ENCODE measurements at places on chromosomes 5 and 9.

GRCh38 chr5:35816881-35817521, 39.7 kb upstream of the IL7R start:
- DNase-seq: no peak

DNA sequence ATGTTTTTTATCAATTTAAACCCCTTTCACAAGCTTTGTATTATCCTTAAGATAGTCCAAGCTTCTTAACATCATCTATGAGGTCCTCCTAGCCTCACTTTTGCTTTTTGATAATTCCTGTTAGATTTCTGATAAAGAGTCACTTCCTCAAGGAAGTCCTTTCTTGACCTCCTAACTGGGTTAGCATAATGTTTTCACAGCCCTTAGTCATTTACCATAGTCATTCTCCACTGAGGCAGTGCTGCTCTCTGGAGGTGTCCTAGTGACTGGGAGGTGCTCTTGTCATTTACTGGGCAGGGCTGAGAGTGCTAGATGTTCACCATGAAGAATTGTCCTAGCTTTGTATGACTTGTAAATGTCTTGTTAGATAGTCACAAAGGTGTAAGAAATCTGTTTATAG, 26.4 kb downstream of the TNPO1 start:
- DNase-seq: no peak

- DNase-seq: no peak
Measured at GRCh38 chr9:89562186-89562814, 42.5 kb upstream of the GADD45G start.

GRCh38 chr5:2111569-2112105, 228.9 kb upstream of the IRX4 start:
- DNase-seq: no peak

DNA sequence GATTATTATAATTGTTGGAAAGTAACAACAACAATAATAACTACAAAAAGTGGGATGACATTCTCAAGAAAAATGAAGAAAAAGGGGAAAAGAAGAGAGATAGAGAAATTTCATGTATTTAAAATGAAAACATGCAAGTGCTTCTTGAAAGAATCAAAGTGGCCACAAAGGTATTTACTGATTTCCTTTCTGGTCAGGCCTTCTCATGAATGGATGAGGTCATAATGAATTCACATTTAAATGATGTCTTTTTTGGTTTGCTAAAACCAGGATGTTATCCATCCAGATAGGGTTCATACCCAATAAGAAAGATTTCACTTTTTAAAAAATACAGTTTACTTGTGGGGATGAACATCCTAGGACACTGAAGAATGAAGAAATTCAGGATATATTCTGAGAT, 446.4 kb upstream of the PTGER4 start:
- DNase-seq: no peak

DNA sequence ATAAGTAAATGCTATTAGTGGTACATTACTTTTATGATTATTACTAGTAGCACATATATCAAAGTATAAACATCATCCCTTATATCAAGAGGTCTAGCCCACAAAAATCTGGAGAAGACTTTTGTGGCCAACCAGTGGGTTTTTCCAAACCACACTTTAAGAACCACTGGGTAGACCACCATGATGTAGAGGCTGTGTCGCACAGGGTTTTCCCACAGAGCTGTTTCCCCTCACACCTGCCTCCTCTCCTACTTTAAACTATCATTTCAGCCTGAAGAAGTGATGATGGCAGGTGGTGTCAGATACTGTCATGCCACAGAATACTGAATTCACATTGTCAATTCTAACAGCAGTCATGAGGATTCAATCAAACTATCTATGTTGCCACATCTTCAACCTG, 109.2 kb downstream of the FBXW11 start:
- no peak for DNase-seq

DNA sequence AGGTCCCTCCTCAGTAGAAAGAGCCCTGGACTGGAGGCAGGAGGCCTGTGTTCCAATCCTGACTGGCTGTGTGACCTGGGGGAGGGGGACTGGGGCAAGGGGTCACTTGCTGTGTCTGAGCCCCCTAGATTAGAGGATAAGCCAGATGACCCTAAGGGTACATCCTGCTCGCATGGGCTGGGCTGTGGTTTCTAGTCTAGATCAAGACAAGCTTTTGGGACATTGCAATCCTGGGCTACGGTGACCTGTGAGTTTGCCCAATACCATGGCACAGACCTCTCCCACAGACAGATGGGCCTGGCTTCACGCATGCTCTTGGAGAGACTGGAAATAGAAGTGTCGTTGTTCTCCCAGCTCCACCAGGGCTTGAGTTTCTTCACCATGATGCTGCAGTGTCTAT, 27.0 kb downstream of the NDUFA8 start:
- DNase-seq: no peak

DNA sequence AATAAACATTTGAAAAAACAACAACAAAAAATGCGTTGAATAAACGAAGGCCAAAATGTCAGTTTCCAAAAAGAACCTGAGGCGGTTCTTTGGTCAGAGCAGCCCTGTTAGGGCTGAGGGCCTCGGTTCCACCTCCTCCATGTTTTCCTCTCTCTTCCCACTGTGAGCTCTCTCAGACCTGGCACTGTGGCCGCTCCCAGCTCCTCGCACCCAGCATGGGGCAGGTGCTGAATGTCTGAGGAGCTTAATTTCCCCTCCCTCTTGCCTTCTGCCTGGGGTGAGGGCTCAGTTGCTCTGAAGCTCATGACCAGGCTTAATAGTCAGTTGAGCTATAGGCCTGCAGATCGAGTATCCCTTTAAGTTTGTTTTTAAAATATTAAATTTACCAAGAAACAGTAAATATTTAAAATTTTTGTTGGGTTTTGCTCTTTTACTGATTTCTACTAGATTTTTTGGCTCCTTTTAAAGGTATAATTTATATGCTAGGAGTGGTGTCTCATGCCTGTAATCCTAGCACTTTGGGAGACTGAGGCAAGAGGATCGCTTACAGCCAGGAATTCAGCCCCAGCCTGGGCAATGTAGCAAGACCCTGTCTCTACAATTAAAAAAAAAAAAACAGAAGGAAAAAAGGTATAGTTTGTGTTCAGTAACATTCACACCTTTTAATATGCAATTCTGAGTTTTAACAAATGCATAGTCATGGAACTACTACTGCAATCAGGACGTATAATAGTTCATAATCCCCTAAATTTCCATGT, 28.1 kb downstream of the DAPK1 start:
- no peak for DNase-seq

- DNase-seq: no peak
Measured at GRCh38 chr9:93648836-93649235, 72.5 kb downstream of the PHF2 start.

DNA sequence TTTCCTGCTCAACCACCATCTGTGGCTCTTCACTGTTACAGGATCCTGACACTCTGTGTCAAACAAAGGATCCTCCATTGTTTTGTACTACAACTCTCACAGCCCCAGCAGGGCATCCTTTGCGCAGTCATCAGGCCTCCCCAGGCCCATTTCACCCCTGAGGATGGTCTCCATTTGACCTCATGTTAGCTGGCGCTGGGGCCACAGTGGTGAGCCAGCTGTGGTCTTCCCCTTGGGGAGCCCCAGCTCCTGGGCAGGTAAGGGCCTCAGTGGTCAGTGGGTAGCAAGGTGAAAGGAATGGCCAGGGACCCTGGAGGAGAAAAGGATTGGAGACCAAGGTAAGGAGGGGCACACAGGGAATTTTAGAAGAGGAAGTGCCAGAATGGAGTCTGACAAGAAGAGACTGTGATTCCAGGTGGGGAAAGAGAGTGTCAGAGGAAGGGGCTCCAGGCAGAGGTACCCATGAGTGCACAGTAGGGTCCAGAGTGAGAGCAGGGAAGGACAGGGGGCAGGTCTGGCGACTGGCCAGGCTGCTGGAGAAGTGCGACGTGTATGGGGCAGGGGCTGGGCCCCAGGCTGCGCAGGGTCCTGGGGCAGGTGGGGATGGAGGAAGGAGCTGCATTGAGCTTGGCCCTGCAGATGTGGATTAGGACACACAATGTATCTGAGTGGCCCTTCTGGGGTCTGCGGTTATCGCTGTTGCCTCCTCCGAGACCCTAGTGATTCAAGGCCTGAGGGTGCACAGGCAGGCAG, 109.9 kb downstream of the PHF2 start:
- DNase-seq: no peak

DNA sequence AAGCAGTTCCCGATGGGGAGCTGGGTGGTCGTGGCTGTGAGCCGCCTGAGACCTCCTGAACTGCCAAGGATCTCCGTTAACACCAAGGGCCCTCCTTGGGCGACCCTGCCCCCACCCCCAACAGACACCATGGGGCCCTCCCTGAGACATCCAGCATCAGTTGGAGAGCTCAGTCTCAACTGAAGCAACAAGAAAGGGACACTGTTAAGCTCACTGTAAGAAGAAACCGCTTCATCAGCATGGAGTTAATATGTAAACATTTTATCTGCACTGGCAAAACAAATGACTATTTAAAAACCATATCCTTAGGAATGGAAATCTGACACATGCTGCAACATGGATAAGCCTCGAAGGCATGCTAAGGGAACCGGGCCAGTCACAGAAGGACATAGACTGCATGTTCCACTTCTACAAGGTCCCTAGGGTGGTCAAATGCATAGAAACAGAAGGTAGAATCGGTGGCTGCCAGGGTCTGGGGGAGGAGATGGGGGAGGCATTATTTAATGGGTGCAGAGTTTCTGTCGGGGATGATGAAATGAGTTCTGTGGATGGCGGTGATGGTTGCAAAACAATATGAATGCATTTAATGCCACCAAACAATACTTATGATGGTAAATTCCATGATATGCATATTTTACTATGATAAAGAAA, 47.4 kb downstream of the ROR2 start:
- DNase-seq: no peak

DNA sequence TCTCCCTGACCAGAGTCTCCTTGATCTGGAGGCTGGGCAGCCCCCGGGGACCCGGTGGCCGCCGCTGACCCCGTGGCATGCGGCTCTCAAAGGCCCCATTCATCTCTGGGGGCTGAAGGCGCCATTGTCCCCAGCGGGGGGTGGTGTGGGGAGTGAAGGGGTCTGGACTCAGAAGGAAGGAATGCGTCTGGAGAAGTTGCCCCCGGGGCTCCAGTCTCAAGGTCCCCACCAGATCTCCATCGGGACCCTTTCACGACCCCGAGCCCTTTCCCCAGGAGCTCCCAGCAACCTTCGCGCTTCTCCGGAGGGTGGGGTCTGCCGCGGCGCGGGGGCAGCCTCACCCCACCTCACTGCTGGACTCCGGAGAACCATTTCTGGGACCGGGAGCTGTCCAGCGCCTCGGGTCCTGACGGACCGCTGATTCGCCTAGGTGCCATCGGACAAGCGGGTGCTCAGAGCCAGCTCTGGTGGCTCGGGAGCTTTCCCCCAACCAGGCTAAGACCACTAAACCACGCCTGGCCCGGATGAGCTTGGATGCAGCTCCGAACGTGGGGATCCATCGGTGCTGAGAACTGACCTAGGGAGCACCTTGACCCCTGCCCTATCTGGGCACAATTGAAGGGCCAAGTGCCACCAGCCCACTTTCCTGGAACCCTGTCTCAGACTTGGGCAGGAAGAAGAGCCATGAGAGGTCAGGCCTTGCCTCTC, 5.1 kb upstream of the PCDH1 start:
- no peak for DNase-seq

DNA sequence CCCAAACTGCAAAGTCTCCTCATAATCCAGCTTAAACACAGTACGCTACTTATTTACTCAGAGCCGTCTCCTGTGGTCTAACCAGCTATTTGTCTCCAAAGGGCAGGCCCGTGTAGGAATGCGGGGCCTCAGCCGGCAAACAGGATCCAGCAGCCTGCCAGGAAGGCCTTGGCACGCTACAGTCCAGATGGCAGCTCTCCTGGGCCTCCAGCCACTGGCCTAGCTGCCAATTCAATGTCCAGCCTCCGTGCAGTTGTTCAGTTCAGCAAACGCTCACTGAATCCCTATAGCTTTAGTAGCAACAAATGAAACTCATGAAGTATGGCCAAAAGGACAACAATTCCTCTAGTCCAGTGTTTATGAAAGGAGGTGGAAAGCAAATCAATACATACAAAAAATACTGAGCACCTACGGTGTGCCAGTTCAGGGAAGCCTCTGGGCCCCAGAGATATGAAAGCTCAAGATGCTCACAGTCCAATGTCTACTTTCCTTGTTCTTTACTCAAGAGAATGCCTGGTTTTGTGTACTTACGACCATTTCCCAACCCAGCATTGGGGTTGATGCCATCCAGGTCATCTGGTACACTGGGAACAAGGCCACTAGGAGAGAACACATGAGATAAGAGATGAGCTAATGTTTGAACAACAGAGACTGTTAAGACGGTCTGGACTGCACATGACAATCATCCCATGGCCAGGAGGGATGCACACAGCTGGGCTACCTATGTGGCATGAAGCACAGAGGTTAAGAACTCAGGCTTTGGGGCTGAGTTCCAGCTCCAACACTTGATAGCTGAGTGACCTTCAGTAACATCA, 8.3 kb downstream of the CDK5RAP2 start:
- no peak for DNase-seq

DNA sequence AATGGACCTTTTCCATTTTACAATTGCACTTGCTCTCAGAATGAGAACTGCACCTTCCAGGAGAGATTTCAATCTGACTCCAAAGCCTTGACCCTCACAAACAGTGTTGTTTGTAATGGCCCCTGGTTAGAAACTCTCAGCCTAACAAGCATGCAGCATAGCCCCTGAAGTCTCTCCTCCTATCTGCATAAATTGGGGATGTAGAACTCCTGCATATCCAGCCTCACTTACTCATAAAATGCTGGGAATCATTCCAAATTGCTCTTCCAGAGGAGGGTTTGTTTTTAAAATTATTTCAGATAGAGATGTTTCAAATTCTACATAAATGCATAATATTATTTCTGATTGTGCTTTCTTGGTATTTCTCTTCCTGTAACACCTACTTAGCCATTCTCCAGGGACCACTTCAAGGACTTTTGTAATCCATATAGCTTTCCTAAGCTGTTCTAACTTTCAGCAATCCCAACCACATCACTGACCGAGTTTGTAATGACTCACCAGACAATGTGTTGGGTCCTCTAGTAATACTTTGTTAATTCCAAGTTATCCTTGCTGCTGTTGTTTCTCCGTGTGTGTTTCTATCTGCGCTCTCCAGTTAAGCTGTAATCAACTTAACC, 143.8 kb upstream of the CCDC152 start:
- peak; percentile 56 for DNase-seq

DNA sequence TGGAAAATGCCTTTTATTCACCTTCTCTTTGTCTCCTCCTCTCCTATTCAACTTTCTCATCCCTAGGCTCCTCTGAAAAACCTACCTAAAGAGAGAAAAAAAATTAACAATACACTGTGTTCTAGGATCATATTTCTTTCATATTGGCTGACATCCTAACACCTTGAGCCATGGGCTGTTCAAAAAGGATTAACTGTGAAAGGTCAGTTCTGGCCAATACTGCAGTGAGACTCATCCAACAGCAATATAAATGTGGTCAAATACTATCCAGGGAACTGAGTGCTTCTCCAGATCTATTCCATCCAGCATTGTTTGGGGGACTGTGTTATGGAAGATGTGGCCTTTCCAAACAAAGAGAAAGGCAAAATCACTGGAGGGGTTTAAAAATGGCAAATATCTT, 131.1 kb upstream of the MOCS2 start:
- no peak for DNase-seq

- DNase-seq: no peak
Measured at GRCh38 chr5:114360816-114361723, 800 bp upstream of the KCNN2 start.

- no peak for DNase-seq
Measured at GRCh38 chr9:33430942-33431341, 16.5 kb downstream of the AQP3 start.

- no peak for DNase-seq
Measured at GRCh38 chr5:1913578-1913977, 30.9 kb upstream of the IRX4 start.

All from fibroblast of skin of left biceps (primary cell).